Muscle of back (tissue), 13 donors: ENCODE measurements at places on chromosomes 1 and 21.
A peak's percentile ranks its signal among the peaks of the same experiment; 100 is the strongest.

GRCh38 chr1:118905196-118905595 is 82.9 kb downstream of the TBX15 start:
- no peak for DNase-seq

DNA sequence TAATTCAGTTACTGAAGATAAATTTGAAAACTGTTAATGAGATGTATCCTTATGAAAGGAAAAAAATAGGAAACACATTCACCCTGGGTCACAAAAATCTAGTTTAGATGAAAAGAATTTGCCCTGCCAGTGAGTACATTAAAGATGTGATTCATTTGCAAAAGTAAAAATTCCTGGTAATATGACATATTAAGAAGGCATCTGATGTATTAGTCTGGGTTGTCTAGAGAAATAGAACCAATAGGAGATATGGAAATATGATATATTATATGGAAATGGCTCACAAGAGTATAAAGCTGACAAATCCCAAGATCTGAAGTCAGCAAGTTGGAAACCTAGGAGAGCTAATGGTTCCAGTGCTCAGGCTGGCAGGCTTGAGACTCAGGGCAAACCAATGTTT is 153.8 kb downstream of the MRPL39 start:
- DNase-seq = no peak

DNA sequence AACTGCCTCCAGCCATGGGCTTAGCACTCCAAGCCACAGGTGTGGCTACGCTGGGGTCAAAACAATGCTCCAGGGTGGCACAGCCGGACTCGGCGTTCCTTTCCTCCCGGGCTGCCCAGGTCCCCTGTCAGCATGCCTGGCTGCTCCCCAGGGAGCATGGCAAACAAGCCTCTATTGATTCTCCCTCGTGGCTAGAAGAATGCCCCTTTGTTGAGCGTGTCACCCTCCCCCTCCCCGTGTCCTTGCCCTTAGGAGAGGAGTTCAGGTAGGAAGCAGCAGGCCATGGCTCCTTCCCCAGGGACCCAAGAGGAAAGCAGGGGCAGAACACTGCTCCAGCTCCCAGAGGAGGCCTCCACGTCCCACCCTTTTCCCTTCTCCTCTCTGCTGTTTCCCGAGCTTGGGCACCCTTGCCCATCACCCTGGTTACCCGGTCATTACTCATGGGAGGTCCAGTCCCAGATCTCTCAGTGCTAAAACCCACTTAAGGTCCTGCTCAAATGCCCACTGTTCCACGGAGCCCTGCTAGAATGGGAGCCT is 57.4 kb upstream of the CITED4 start:
- DNase-seq = no peak

DNA sequence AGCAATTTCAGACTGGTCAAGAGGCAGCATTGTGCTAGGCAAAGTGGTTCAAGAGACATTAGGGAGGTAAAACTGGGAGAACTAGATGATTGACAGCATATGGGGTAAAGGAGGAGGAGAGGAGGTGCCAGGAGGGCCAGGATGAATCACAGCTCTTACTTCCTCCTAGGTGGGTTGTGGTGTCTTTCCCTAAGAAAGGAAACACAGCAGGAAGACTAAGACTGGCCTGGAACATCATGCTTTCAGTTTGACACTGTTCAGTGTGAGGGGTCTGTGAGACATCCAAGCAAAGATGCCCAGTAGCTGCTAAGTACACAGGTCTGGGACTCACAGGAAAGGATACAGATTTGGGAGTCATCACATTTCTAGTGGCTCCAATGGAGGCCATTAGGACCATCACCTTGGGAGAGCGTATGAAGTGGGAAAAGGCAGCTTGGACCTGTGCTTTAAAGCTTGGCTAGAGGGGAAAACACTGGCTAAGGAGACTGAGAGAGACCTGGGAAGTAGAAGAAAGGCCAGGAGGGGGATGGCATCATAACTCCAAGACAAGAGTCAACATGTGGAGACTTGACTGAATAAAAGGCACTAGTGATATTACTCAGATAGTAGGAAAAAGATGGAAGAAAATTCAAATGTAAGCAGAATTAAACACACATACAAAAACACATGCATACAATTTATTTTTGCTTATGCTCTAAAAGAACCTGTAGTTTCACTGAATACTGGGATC is 17.3 kb downstream of the CD58 start:
- no peak for DNase-seq

DNA sequence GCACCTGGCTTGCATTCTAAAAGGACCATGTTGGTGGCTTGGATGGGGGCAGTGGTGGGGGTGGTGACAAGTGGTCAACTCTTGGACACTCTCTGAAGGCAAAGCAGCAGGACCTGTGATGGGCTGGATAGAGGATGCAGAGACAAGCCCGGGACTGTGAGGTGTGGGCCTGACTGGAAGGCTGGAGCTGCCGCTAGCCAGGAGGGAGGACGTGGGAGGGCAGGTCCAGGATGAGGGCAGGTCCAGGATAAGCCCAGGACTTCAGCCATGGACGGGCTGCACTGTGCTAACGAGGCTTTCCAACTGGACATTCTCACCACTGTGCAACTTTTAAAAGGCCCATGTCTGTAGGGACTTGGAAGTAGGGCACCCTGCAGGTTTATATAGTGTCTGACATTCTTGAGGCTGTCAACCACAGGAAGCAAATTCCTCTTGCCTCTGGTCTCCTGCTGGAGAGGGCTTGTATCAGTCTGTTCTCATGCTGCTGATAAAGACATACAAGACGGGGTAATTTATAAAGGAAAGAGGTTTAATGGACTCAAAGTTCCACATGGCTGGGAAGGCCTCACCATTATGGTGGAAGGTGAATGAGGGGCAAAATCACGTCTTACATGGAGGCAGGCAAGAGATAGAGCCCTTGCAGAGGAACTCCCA is 8.3 kb upstream of the C1orf167 start:
- DNase-seq = no peak

DNA sequence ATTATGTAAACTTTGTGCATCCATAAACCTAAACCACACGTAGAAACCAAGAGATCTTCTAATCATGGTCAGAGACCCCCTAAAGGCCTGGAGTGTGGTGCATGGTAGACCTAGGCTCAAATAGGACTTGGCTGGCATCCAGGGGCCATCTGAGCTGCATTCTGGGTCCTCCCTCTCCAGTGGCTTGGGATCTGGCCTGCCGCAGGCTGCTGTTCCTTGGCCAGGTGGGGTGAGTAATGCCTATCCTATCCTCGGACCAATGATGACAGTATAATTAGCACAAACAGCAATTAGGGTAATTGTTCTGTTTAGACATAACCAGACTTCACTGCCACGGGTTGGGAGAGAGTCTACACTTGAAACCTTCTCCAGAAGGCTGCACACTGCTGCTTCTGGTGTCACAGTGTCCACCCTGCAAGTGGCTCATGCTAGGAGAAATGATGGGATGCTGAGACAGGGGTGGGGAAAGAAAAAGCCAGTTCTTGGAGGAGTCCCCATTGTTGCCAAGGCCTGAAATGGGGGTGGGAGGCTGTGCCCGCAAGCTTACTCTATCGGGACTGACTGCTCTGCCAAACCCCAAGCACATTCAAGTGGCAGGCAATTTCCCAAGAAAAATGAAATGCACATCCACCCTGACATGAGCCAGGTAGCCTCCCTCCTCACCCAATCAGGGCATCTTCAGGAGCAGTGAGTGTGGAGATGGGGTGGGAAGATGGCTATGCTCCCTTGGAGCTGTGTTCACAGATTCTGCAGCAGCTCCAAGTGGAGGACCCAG is 12.5 kb upstream of the PKP1 start:
- DNase-seq = no peak

- peak; percentile 13 for DNase-seq
Observed at GRCh38 chr1:58465825-58466629, 80.5 kb downstream of the OMA1 start.

GRCh38 chr1:214678386-214678785 is 75.4 kb downstream of the CENPF start:
- no peak for DNase-seq

DNA sequence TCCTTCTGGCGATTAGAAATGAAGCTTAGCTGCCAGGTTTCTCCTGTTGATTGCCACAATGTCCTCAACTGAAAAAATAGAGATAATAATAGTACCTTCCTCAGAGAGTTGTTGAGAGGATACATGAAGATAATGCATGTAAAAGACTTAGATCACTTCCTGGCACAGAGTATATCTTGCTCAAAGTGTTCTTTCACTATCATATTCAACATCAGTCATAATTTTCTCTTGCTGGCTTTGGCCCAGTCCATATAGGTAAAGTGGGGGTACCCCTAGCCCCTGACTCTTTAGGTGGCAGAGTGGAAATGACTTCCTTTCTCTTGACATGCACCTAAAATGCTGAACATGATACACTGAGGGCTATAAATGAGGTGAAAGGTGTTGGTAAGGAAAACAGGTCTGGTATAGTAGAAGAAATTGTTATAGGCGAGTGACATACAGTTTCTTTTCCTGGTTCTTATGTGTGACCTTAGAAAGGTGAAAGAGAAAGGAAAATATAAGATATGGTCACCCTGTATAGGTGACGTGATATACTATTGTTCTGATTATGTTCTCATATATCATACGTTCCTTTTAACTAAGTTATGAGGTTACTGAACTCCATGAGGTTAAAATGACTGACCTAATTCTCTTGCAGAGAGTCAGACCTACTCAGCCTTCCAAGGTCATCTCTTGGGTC is 209.9 kb upstream of the DEPDC1 start:
- DNase-seq = no peak

DNA sequence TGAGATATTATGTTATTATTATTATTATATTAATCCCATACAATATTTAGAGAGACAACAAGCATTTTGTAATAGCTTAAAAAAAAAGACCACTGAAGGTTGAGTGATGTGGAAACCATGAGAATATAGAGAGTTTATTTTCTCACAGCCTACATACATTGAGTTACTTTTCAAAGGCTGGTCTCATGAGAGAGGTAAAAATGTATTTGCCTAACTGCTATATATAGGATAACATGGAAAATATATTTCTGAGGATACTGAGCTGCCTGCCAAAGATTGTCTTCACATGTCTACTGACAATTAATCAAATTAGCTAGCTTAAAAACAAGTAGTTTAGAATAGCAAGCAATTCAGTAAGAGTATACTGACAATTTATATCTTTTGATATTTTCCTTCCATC is 192.2 kb upstream of the NRIP1 start:
- DNase-seq = peak; percentile 56

GRCh38 chr21:37257967-37258877 is 8.9 kb downstream of the VPS26C start:
- DNase-seq = peak; percentile 55

DNA sequence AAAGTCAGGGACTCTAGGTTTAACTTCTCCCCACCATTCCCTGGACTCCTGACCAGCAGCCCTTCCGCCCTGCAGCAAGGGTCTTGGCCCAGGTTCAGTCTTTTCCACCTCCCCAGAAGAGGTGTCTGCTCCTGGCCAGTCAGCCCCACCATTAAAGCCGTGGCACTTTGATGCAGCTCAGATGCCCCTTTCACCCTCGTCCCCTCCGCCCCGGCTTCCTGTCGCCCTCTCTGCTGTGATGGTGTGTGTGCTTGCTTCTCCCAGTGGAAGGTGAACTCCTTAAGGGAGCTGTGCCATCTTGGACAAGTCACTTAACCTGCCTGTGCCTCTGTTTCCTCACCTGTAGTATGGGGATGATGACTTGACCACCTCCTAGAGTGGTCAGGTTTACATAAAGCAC is 17.8 kb upstream of the TTC4 start:
- DNase-seq = no peak

DNA sequence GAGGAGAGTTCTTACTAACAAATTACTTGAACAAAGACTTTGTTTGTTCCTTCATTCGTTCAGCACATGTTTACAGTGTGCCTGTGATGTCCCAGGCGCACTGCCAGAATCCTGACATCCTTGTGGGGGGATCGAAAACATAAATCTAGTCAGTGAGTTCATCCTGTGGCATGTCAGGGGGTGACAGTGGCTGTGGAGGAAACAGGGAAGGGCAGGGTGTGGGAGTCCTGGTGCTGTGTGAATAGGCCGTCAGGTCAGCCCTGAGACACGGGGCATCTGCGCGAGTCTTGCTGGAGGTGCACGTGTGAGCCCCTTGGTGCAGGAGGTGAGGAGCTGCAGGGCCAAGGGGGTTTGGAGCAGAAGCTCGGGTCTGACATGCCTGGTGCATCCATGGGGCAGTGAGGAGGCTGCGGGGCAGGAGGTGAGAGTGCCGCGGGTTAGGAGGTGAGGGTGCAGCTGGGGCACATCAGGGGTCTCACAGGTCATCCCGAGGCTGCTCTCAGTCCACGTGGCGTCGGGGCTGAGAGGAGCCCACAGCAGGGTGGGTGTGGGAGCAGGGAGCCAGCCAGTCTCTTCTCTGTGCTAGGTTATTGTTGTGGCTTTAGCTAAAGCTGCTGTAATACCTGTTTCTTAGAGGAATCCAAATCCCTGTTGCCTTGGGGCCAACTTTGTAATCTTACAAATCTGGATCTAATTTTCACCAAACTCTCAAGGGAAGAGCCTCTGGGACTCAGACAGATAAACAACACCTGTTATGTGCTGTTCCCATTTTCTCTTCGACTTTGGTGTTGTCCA is 93.4 kb downstream of the PCBP3 start:
- DNase-seq = no peak

- no peak for DNase-seq
Observed at GRCh38 chr1:80158771-80159170, 1152.2 kb upstream of the ADGRL4 start.

- no peak for DNase-seq
Observed at GRCh38 chr1:63804829-63805484, 31.1 kb downstream of the ROR1 start.

DNA sequence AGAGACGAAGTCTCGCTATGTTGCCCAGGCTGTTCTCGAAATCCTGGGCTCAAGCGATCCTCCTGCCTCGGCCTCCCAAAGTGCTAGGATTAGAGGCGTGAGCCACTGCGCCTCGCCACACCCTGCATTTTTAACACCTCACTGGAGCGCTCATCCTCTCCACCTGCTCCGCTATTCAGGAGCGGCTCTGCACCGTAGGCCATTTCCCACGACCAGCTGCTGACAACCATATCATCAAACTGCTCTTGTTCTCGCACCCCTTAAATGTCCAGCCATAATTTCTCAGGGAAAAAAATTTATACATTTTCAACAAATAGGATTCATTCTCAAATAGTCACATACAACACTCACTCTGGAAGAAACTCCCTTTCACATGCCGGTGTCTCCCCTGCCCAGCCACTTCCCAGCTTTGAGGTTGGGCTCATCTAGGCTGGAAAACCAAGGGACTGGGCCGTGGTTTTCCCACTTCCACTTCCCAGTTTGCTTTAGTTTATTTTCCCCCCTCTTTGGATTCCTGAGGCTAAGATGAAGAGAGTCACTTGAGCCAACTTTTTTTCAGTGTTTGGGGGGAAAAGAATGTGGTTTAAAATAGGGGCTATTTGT is 639 bp upstream of the IPO9 start:
- no peak for DNase-seq

GRCh38 chr1:47519971-47520370 is 82.1 kb downstream of the FOXD2 start:
- DNase-seq = no peak

GRCh38 chr1:87763483-87763882 is 434.8 kb downstream of the LMO4 start:
- no peak for DNase-seq
